ENCODE measurements at places on chromosomes 12 and 14. TPM values are rescaled to one million over a fixed set of nuclear protein-coding genes. Genes with fewer than 3 reads are reported as not detected.

ZBTB25 gene
- total RNA-seq: 3.6 TPM

SLC25A21 gene
- total RNA-seq: 1.0 TPM

NGB gene
- not detected for total RNA-seq

CLEC1B gene
- total RNA-seq: not detected

KRT3 gene
- total RNA-seq: not detected

OR11H7 gene
- total RNA-seq: not detected

RNF34 gene
- 30.5 TPM for total RNA-seq

DACT1 gene
- total RNA-seq: 4.7 TPM

MRPL52 gene
- total RNA-seq: 243 TPM

C12orf50 gene
- total RNA-seq: not detected

ORMDL2 gene
- total RNA-seq: 14.6 TPM

GARIN6 gene
- total RNA-seq: not detected

COX8C gene
- total RNA-seq: not detected

RFLNA gene
- total RNA-seq: 0.08 TPM

ISCA2 gene
- total RNA-seq: 28.0 TPM

BATF gene
- total RNA-seq: not detected

Measured in epithelial cell of alveolus of lung (primary cell).